ENCODE measurements at places on chromosomes 2 and 18. TPM values are rescaled to one million over a fixed set of nuclear protein-coding genes. Genes with fewer than 3 reads are reported as not detected.

C2orf15 gene
- polyA plus RNA-seq = 6.8 TPM

GRCh38 chr2:10260130-10260529, 42.6 kb upstream of the HPCAL1 start:
- DNase-seq = no peak

DNA sequence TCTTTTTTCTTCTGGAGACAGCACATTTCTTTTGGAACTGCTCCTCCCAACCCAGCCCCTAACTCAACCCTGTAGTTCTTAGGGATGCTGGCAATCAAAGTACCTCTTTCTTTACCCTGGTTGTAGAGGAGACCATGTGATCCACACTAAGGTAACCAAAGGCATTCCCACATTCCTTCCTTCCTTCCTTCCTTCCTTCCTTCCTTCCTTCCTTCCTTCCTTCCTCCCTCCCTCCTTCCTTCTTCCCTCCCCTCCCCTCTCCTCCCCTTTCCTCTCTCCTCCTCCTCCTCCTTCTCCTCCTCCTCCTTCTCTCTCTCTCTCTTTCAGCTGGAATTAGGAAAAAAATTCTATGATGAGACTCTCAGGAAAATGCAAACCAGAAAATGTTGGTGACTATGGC, 13.8 kb upstream of the RAPH1 start:
- no peak for DNase-seq

GRCh38 chr2:75667884-75668283, 21.3 kb downstream of the MRPL19 start:
- DNase-seq = no peak

OXER1 gene
- polyA plus RNA-seq = 0.22 TPM

DNA sequence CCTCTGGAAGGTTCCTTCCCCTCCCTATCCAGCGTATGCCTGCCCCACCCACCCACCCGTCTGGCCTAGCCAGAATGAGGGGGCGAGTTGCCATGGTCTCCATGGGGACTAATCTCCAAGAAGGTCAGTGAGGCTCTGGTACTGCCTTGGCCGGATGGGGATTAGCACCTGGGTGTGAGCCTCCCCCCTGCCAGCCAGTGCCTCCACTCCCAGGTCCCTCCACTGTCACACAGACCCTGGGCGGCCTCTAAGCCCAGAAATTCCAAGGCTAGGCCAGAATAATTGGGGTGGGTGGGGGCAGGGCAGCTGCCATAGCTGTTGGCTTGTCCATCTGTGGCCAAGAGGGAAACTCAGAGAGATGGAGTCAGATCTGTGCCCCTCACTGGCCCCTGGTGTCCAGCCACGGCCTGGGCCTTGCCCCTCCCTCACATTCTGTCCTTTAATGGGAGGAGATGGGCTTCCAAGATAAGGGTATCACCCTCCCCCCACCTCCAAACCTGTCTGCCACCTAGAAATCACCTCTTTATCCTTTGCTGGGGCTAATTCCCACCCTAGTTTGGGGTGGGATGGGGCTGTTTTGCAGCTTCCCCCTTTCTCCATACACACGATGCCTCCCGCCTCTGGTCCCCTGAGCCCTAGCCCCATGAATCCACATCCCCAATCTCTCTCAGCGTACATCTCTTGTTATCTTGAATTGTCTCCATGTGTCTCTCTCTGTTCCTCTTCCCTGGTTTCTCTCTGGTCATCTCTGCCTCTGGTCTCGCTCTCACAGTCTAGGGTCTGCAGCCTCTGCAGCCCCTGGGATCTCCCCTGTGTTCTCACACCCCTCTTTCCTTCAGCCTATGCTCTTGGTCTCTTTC, 6.0 kb upstream of the CRYBA2 start:
- DNase-seq = no peak

- no peak for DNase-seq
These were observed 70.2 kb upstream of the DAPL1 start for GRCh38 chr2:158724803-158725381.

DNA sequence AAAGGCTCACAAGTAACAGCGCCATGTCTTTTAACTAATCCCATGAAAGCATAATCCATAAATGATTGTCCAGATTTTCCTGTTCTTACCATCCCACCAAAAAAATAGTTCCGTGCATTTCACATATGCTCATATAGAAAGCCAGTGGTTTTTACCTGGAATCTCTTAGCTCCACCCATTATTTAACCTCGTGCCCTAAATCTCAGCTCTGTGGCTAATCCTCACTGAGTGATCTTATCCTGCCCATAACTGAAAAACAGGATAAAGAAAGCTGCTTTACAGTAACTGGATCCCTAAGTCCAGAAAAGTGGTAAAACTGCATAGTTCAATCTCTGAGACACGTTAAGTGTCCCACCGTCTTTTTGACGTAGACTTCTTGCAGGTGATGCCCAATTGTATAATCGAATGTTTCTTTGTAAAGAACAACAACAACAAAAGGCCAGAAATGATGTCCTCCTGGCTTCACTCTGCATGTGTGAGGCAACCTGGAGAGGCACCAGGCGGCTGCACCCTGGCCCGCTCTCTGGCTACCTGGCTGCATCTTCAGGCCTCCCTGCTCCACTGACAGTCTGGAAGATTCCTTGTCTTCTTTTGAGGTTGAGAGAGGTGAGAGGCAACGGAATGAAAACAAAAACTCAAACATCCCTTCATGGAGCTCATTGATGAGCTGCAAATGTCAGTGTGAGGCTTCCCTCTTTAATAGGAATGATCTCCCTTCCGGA, 38.6 kb downstream of the FEZ2 start:
- no peak for DNase-seq

DNA sequence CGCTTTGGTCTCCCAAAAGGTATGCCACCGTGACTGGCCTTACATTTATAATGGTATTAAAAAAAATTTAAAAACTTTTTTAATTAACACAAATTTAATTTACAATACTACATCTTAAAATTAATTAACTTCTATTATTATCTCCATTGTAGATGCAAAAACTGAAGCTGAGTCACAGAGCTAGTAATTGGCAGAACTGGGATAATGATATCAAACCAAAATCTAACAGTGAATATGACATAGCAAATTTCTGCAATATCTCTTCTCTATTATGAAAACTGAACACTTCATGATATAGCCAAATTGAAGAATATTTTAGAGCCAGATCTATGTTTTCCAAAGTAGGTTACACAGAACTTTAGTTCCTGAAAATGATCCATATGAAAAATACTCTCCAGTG, 66.4 kb upstream of the CHAC2 start:
- no peak for DNase-seq

DNA sequence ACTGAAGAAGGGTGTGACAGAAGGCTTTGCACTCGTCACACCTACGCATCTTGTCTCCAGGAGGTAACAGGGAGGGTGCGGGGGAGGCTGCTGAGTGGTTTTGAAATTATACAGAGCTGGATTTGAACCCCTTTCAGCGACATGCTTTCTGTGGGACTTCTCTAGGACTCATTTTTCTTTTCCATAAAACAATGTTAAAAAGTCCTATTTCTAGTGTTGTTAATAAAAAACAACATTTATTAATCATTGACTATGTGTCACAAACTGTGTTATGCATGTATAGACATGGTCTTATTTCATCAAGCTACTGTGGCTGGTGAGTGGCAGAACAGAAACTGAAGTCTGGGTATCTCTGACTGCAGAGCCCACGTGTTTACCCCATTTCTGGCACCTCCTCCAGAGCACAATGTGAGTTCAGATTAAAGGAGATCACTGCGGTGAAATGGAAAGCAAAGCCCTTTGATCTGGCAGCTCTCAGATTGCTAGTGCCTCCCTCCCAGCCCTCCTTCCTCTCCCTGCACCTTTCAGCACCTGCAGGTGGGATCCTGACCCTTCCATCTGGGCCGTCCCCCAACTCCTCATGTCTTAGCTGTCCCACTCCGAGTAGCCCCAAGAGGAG, 315.5 kb upstream of the MYT1L start:
- peak; percentile 56 for DNase-seq

- DNase-seq = no peak
These were observed 13.8 kb downstream of the DPYSL5 start for GRCh38 chr2:26861610-26862224.

- no peak for DNase-seq
These were observed 2.8 kb upstream of the MXD1 start for GRCh38 chr2:69911985-69912563.

ACKR3 gene
- 4.2 TPM for polyA plus RNA-seq

- no peak for DNase-seq
These were observed 18.0 kb downstream of the MAL start for GRCh38 chr2:95043300-95044093.

GRCh38 chr18:69978732-69979715, 31.4 kb upstream of the CD226 start:
- no peak for DNase-seq

DNA sequence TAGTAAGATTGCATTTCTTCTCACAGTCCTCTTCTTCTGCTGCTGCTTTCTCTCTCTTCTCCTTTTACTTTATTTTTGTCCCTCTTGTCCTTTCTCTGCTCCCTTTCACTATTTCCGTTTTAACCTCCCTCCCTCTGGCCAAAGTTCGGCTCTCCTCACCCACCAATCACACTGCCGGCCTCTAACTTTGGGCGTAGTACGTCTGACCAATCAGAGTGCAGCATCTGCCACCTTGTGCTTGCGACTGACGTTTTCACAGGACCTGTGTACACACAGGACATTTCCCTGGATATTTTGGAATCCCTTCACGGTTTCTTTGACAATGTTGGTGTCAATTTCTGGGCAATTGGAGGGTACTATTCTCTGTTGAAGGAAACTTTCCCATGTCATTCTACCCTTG, 22.6 kb upstream of the ICOS start:
- DNase-seq = no peak

DNA sequence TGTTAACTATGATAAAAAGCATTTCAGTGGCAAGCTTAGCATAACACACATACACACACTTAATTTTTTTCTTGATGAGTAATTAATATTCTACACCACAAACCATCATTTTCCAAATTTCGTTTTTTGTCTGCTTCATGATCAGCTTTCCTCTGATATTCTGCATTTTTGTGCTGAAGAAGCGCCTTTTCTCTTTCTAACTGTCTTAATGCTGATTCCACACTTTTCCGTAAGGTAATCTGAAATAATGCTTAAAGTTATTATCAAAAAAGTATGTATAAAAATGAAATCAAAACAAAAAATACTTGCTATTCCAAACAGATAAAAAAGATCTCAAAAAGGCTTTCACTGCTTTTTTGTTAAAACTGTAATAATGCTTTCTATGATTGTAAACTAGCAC, 60.1 kb downstream of the SLC66A3 start:
- DNase-seq = no peak

GRCh38 chr2:36536776-36537175, 61.2 kb downstream of the FEZ2 start:
- DNase-seq = no peak

- DNase-seq = no peak
These were observed 106.6 kb downstream of the TMEM131 start for GRCh38 chr2:97889156-97889555.

DNA sequence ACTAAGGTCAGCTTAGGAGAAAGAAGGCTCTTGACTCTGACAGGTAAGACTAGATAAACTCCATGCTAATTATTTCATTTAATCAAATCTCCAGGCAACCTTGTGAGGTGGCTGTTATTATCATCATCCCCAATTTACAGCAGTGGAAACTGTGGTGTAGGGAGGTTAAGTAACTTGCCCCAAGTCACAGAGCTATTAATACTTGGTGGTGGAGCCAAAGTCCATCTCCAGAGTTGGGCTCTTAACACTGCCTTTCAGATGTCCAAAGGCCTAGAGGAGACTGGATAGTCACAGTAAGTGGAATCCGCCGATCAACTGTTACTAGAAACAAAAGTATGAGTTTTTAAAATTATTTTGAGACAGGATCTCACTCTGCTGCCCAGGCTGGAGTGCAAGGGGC, 46.6 kb upstream of the SP3 start:
- DNase-seq = no peak

DNA sequence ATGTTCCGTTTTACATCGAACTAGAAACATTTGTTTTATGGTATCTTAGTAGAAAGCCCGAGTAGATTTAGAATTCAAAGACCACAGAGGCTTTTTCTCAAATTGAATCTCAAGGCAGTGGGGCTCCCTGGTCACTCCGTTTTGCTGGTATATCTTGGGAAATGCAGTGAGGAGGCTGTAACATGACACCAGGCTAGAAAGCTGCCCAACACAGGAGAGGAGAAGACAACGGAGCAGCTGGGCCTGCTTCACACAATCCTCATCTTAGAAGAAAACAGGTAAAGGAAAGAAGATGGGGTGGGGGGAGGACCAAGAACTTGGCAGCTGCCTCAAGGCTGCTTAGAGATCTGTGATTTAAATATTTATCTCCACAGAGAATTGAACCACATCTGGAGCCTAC, 38.3 kb upstream of the EPB41L3 start:
- DNase-seq = no peak

- DNase-seq = no peak
These were observed 12.8 kb downstream of the NOSTRIN start for GRCh38 chr2:168814939-168815907.

GRCh38 chr18:51251625-51252024, 54.1 kb upstream of the MEX3C start:
- DNase-seq = no peak

- peak; percentile 16 for DNase-seq
These were observed 239.3 kb downstream of the PRKCE start for GRCh38 chr2:45890819-45891218.

DNA sequence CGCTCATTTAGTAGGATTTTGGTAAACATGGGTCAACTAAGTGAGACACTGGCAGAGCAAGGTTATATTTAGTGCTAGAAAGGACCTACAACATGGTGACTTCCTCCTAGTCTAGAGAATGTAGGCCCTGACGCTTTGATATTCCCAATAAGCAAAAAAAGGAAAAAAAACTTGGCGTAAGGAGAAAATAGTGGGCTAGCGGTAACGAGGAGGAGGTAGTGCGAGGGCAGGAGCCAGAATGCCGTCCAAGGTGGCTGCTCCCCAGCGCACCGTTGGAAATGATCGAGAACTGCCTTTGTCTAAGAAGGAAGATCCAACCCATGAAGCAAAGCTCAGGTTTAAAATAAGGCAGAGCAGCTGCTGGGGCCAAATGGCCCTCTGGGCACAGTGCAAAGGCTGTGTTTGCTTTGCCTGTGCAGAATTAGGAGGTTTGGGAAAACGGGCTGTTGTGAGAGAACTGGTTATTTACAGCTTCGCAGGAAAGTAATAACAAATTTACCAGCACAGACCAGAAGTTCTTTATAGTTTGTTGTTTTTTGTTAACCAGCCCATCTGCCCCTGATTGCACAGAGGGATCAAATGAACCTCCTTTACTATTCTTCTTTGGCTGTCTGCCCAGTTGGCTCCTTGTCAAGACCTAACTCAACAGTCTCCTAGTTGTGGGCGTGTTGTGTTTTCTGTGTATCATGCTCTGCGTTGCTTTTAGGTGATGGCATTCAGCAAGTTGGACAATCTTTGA, 86.6 kb downstream of the ITGB1BP1 start:
- no peak for DNase-seq

GRCh38 chr2:121003391-121003790, 267.7 kb downstream of the GLI2 start:
- no peak for DNase-seq

DNA sequence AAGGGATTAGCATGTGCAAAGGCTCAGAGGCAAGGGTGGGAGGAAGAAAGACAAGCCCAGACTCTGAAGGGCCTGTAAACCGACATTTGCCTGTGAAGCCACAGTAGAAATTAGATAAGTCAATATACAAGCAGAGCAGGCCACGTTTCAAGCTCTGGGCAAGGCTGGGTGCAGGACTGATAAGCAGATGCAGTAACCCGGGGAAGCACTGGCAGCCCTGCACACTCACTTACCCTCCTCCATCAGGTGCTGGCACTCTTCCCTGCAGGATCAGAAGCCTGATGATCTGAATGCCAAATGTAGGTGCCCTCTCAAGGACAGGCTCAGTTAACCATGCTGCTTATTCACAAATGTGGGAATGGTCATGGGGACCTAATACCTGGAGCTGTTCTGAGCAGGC, 46.3 kb upstream of the RAB12 start:
- no peak for DNase-seq

Data from naive thymus-derived CD8-positive, alpha-beta T cell (primary cell).